LoVo (cell line): ENCODE measurements at places on chromosomes 3 and 15.

DNA sequence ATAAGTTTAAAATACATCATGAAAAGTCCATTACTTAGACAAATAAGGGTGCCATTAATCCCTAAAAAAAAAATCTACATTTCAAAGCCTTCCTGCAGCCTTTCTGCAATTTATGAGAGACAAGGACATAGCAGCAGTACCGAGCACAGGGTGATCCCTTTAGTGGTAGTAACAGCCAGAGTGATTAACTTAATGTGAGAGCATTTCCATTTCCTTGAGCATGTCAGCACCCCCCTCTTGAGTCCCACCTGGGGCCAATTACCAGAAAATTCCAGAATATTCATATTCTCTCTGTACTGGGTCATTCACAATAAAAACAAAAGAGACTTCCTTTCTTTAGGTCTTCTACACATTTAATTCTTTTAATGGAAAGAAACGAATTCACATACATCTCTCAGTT is 546.9 kb upstream of the CCDC54 start:
- DNase-seq, result no peak

DNA sequence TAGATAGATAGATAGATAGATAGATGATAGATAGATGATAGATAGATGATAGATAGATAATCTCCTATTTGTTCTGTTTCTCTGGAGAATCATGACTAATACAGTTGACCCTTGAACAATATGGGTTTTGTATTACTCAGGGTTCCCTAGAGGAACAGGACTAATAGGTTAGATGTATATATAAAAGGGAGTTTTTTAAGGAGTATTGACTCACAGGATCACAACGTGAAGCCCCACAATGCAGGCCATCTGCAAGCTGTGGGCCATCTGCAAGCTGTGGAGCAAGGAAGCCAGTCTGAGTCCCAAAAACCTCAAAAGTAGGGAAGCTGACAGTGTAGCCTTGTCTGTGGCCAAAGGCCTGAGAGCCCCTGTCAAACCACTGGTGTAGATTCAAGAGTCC is 67.6 kb downstream of the PYDC2 start:
- DNase-seq, result no peak

DNA sequence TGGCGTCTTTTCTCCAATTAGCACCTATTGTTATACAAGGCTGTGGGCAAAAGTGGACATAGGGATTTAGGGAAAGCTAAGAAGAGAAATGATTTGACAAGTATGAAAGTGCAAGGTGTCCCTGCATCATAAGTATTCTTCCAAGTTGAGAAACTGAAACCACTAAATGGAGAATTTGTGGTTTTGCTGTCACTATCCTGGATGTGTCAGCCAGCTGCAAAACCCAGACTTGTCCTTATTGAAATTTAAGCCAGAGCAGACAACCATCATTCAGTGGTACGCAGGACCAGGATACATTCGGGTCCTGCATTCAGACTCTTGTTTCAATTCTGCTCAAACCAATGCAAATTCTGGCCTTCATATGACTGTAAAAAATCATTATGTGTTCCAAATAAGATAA is 384.8 kb upstream of the TGFBR2 start:
- no peak for DNase-seq

DNA sequence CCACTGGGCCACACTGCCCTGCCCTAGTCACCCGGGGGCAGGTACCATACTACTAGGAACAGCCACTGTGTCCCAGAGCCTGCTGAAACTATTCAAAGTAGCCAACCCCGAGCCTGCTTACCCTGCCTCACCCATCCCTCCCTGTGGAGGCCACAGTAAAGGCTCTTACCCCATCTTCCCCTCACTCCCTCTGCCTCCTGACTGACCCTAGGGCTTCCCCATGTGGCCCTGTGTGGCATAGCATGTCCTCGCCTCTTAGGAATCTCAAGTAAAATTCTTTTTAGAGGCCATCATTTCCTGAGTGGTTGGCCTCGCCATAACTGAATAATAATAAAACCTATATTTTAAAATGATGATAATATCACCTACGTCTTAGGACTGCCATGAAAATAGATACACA is 112.2 kb upstream of the SLC6A11 start:
- DNase-seq, result no peak

GRCh38 chr3:15989419-15989818 is 185.1 kb upstream of the GALNT15 start:
- DNase-seq, result no peak
